Left hindlimb (tissue), 1 donor: ENCODE measurements at places on chromosomes 2 and 18.

DNA sequence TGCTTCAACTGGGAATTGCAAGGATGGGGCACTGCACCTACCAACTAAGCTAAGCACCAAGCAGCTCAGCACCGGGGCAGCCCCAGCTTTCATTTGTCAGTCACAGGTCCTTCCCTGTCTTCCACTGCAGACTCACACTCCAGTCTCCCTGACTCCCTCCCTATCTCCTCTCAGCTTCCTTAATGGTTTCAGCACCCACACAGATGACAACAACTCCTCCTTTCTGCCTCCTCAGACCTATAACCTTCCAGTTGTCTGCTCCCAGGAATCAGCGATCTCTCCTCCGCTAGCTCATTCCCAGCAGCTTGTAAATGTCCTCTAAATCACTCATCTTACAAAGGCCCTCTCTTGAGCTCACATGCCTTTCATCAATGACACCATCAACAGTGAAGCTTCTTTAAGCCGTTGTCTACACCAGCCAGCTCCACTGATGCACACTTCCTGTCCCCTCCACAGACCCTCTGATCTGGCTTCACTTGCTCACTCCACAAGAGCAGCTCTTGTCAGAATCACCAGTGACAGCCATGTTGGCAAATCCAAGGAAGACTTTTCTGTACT, 32.1 kb downstream of the CLASP1 start:
- DNase-seq = no peak

- DNase-seq = no peak
These were observed 293.4 kb downstream of the XIRP2 start for GRCh38 chr2:167181688-167182087.

DNA sequence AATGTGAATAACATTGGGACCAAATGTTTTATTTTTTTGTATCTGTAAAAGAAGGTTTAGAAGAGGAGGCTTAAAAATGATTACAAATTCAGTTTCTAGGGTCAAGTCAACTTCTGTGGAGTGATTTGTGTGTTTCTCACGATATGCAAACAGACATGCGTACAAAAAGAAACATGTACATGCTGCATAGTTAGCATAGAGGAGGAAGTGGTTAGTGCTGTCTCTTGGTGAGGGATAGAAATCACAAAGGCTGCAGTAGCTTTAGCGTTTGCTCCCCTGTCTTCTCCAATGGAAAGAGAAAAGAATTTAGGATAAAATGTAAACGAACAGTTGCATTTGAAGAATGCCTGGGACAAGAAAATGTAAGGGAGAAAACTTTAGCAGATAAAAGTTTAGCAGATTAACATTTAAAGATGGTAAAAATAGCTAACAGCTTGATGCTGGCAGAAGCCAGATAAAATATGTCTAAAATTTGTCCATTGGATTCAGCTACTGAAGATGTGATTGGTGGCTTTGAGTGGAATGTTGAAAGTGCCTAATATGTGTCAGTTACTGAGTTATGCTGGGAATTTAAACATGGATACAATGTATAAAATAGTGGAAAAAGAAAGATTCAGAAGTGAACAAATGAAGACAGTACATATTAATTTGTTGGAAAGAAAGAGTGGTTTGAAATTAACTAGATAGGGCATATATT, 44.9 kb downstream of the MALT1 start:
- DNase-seq = no peak

GRCh38 chr2:138218397-138218796, 254.1 kb downstream of the HNMT start:
- no peak for DNase-seq

DNA sequence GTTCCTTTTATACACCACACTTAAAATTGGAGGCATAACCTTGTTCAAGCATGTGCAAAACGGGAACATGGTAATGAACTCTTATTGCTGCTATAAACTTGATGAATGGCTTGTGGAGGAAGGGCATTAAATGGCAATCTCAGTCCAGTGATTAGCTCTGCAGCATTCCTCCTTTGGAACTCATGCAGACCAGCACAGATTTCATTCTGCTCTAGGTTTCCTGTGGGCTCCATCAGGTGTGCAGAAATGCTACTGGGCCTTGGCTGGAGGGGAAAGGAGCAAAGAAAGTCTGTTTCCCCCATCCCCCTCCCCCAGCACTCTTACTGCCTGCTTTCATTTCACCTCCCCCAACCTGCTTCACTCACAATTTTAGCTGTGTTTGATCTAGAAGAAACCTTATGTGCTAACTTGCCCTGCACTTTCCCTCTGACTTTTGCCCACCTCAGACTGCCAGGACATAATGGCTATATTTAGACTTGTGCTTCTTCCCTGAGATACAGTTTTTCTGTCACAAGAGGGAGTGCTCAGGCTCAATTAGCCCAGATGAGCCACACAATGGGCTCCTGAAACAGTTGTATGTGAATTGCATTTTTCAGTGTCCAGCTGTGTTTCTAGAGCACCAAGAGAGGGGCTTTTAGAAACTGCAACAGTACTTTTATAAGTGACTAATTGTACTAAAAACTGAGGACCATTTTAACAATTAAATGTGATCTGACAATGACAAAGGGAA, 109.8 kb downstream of the FSHR start:
- no peak for DNase-seq

DNA sequence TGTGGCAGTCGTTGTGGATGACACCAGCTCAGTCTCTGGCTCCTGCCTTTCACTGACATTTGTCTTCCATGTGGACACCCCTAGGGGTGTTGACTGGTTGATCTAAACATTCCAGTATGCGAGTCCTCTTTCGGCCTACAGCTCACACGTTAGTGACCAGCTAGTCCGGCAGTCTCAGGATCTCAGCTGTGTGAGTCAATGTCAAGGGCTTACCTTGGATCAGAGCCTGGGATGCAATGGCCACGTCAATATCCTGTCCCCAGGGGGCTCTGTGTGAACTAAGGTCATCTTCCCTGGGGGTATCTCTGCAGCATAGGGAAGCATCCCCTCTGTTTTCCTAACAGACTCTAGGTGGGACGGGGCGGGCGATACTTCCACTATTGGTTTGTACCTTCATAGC, 35.1 kb upstream of the YWHAQ start:
- no peak for DNase-seq

DNA sequence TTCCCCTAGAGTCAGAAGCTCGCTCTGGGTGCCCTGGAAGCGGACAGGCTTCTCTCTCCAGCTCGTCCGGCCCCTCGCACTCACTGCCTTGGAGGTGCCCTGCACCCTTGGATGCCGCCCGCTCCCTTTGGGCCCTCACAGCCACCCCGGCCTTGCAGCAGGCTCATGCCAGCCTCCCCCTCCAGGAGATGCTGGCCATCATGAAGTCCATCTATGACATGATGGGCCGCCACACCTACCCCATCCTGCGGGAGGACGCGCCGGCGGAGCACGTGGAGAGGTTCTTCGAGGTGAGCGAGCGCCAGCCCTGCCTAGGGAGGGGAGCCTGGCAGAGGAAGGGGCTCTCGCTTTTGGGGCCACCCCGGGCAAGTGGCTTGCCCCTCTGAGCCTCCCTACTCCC, 20.3 kb upstream of the FAHD2A start:
- DNase-seq = no peak

GRCh38 chr2:216023055-216023648, 9.8 kb upstream of the MREG start:
- DNase-seq = no peak

DNA sequence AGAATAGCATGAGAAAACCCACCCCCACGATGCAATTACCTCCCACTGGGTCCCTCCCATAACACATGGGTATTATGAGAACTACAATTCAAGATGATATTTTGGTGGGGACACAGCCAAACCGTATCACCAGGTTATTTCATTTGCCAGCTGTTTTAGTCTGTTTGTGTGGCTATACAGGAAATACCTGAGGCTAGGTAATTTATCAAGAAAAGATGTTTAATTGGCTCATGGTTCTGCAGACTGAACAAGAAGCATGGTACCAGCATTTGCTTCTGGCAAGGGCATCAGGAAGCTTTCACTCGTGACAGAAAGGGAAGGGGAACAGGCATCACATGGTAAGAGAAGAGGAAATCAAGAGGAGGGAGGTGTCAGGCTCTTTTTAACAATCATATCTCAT, 329.2 kb downstream of the GULP1 start:
- no peak for DNase-seq

DNA sequence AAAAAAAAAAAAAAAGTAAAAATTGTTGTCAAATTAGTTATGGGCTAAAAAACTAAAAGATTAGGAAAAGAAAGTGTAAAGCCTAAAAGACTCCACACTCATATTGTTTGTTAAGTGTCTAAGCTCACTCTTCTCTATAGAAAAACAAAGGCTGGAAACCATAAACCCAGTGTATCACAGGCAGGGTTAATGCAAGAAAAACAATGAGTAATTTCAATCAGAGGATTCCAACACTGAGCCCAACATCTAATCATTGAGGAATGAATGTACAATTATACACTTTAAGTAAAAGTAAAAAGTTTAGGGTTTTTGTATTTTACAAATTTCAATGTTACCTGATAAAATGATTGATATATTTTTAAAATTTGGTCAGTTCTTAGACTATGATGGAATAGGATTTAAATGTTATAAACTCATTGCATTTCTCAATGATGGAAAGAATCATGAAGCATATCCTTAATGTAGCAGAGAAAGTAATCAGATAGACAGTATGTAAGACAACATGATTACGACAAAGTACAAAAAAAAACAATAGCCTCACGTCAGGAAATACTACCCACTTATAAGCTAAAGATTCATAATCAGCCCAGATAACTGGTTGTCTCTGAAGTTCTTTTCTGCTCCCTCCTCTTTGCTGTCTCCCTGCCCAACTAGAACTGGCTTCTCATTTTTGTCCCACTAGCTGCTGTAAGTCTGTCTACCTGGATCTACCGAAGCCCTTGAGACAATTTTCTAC, 44.5 kb upstream of the SP3 start:
- no peak for DNase-seq

- DNase-seq = no peak
These were observed 115.9 kb upstream of the ASB18 start for GRCh38 chr2:236380051-236380612.

GRCh38 chr2:42693688-42694479, 70.1 kb downstream of the OXER1 start:
- no peak for DNase-seq

- DNase-seq = no peak
These were observed 99.0 kb downstream of the PRKCE start for GRCh38 chr2:45750484-45750883.

DNA sequence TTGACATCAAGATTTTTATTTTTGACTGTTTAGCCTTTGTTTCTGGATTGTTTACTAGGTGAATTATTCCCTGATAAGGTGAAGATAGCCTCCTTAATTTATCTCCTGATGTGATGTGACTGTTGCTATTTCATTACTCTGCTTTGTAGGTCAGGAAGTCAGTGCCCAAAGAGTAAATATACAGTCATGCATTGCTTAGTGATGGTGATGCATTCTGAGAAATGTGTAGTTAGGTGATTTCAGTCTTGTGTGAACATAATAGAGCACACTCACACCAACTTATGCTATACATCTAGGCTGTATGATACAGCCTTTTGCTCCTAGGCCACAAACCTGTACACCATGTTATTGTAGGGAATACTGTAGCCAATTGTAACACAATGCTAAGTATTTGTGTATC, 102.4 kb upstream of the THUMPD2 start:
- no peak for DNase-seq

DNA sequence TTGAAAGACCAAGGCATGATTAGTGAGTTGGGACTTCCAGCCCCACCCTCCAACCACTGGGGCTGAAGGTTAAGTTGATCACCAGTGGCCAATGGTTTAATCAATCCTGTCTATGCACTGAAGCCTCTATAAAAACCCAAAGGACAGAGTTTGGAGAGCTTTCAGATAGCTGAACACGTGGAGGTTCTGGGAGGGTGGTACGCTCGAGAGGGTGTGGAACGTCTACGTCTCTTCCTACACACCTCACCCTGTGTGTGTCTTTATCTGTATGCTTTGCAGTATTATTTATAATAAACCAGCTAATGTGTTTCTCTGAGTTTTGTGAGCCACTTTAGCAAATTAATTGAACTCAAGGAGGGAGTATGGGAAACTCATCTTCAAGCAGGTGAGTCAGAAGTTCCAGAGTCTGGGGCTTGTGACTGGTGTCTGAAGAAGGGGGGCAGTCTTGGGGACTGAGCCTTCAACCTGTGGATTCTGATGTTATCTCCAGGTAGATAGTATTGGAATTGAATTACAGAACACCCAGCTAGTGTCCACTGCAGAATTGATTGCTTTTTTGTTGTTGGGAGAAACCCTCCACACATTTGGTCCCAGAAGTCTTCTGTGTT, 20.3 kb downstream of the ACTR3 start:
- no peak for DNase-seq

GRCh38 chr18:52219102-52219501, 120.9 kb upstream of the DCC start:
- DNase-seq = no peak

- no peak for DNase-seq
These were observed 147.9 kb downstream of the MYCN start for GRCh38 chr2:16088035-16088801.

DNA sequence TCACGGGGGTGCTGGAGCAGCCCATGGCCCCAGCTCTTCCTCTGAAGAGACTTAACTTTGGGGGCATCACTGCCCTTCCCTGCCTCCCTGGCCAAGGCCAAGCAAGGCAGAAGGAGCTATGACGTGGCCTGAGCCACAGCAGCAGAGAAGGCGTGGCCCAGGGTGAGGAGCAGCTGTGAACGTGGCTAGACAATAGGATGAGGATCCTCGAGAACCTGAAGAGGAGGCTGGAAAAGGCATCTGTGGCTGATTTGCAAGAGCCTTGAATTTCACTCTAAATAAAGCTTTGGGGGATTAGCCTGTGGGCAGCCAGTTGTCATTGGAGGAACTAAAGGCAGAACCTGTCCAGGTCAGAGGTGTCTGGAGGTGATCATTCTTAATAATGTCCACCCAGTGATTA, 652.9 kb upstream of the ID2 start:
- no peak for DNase-seq

DNA sequence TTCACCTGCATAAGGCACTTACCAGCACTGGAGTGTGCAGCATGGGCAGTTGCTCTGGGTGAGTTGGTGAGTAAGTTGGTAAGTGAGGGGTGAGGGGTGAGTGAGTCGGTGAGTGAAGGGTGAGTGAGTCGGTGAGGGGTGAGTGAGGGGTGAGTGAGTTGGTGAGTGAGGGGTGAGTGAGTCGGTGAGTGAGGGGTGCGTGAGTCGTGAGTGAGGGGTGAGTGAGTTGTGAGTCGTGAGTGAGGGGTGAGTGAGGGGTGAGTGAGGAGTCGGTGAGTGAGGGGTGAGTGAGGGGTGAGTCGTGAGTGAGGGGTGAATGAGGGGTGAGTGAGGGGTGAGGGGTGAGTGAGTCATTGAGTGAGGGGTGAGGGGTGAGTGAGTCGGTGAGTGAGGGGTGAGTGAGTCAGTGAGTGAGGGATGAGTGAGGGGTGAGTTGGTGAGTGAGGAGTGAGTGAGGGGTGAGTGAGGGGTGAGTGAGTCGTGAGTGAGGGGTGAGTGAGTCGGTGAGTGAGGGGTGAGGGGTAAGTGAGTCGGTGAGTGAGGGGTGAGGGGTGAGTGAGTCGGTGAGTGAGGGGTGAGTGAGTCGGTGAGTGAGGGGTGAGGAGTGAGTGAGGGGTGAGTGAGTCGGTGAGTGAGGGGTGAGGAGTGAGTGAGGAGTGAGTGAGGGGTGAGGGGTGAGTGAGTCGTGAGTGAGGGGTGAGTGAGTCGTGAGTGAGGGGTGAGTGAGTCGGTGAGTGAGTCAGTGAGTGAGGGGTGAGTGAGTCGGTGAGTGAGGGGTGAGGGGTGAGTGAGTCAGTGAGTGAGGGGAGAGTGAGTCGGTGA, 17.1 kb downstream of the THAP4 start:
- DNase-seq = no peak
